Upper lobe of left lung (tissue), 6 donors: ENCODE measurements at places on chromosomes 16 and 17. TPM values are rescaled to one million over a fixed set of nuclear protein-coding genes. Genes with fewer than 3 reads are reported as not detected.

DNA sequence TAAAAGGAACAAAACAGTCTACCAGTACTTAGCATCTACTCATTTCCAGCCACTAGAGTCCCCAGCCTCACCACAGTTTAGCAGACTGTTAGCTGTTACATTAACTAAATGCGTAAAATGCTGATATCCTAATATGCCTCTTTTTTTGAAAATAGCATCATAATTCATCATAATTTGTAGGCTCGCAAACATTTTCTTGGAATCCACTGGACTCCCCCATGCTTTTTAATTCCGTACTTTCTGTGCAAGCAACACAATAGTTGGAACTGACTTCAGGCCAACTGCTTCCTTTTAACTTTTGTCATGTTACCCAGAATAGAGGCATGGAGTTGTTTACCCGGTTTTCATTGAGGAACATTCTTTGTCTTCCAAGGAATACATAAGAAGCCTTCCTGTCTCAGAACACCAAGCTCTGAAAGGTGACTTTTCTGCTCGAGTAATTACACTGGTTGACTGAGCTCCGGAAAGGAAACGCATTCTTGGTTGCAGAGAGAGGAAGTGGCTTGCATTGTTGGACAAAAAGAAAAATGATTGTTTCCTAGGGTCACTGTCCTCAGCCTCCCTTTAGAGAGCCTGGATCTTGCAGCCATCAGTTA, 30.9 kb upstream of the SEC14L1 start:
- no peak for DNase-seq

GRCh38 chr16:31707743-31708335, 165.8 kb upstream of the ZNF267 start:
- no peak for DNase-seq

DNA sequence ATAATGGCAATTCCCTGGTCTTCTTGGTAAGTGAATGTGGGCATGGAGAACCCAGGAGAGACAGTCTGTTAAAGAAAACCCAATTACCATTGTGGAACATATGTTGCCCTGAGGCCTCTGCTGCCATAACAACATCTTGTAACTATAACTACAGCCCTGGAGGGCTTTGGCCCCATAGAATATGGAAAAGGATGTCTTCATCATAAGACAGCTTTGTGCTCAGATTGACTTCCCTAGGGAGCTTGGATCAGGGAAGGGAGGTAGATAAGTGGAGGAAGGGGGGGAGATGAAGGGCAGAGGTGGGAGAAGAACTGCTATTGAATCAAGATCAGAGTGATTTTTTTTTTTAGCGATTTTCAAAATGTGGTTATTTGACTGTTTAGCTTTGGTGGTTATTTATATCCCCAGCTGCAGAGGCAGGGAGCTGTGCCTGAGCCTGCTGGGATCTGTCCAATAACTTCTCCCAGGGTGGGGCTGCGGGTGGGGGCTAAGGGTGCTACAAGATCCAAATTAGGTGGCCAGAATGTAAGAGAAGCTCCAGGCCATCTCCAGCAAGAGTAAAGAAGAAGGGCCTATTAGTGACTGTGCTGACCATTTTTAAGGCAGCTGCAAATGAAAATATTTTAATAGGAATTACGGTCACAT, 5.3 kb upstream of the KAT7 start:
- no peak for DNase-seq

VMO1 gene
- not detected for total RNA-seq

DNA sequence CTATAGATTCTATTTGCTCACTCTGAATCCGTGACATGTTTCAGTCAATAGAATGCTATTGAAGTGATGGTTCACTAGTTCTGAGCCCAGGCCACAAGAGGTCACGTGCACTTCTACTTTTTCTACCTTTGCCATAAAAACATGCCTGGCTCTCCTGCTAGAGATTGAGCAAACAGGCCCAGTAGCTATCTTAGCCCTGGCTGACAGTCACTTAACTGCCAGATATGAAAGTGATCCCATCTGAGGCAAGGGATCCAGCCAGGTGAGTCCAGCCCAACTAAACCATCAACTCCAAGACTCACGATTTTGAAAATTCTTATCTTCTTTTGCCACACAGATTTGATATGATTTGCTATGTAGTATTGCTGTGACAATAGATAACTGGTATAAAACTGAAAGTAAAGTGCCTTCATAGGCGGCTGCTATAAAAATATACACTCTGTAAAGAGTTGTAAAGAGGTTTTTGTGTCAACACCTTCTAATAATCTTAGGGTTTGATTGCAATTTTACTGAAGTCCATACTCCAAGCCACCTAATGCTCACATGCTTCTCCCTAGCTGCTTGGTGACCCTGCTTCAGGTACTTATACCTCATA, 937.7 kb upstream of the SOX9 start:
- no peak for DNase-seq
